ENCODE measurements at places on chromosomes 16 and 17.

DNA sequence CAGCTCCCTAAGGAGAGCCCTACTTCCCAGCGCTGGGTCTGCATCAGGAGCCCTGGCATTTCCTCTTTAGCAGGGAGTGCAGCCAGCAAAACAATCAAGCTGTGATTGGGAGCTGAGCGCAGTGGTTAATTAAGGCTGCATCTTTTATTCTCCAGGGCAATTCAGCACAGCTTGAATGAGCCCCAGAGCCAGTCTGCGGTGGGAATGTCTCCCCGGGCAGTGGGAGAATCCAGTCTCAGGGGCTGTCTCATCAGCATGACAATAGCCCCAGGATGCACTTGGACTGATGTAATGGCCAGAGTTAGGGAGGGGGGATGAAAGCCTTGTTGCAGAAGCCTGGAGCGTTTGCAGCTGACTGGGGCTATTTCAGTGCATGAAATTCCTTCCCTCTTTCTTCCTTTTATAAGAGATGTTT is 292.6 kb upstream of the SOX9 start:
- no peak for DNase-seq

DNA sequence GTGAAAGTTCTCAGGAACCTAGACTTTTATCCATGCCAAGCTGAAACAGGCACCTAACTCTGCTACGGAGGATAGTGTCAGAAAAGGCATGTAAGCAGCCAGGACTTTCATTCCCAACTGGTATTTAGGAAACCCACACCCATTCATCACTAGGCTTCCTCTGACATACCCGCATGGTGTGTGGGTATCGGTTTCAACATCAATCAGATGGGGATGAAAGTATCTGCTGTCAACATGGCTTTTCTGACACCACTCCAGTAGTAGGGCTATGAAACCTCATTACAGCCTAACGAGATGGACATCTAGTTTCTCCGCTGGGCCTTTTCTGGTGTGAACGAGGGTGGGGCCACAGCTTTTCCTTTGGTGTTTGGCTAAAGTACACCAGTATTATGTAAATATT is 1178.3 kb downstream of the CDH11 start:
- no peak for DNase-seq

- peak; percentile 24 for DNase-seq
Measured at GRCh38 chr17:63834431-63835166, 7.1 kb upstream of the FTSJ3 start.

DNA sequence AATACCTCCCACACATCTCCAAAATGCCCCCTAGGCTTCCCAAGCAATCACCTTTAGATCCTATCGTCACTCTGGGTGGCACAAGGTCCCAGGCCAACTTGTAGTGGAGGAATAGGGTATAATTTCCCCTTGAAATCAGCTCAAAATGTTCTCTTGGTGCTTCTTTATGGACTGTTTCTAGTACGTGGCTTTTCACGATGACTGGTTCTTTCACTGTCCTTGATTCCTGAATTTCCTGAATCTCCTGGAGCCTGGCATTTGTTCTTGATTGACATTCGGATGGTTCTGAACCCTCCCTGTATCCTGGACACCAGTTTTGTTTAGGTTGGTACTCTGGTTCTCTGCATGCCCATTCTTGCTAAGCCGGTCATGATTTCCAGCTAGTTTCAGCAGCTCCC is 6.9 kb upstream of the VPS53 start:
- DNase-seq, result no peak

DNA sequence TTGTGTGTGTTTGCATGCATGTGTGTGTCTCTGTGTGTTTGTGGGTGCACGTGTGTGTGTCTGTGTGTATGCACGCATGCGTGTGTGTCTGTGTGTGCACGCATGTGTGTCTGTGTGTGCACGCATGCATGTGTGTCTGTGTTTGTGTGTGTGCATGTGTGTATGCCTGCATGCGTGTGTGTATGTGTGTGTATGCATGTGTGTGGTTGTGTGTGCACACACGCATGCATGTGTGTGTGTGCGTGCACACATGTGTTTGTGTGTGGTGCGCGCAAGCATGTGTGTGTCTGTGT is 239.9 kb upstream of the TNRC6C start:
- no peak for DNase-seq

DNA sequence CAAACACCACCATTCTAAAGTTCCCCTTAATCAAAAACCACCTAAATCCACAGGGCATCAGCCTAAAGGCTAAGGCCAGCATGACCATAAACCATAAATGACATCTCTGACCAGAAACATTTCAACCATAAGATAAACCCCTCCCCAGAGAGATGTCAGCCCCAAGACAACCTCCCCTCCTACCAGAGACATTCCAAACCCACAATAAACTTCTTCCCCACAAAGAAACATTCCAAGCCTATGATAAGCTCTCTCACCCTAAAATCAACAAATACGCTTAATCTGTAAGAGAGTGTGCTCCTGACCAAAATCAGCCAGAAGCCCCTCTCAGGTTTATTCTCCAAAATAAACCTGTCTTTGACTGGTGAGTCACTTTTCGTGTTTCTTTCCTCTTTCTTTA is 54.8 kb downstream of the SLFN5 start:
- no peak for DNase-seq

DNA sequence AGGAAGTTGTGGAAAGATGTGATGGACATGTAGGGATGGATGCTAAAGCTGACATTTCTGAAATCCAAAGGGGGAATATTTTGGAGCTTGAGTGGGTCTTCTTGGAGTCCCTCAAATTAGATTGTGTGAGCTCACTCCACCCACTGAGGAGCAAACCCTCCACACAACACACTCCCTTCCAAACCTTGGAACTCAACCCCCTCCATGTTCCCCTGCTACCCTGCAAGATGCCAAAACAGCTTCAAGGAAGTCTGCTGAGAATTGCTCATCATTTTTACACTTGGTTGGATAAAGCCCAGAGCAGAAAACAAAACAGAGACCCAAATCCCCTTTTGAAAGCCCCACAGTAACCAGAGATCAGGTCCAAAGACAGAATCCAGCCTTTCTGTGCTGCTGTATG is 103.3 kb upstream of the ERCC4 start:
- DNase-seq, result no peak

- DNase-seq, result no peak
Measured at GRCh38 chr17:8162997-8163977, 539 bp upstream of the VAMP2 start.

GRCh38 chr16:60407034-60407433 is 1629.2 kb downstream of the CDH8 start:
- no peak for DNase-seq

Measured in fibroblast of skin of left biceps (primary cell).